ENCODE measurements at places on chromosomes 16 and 17. TPM values are rescaled to one million over a fixed set of nuclear protein-coding genes. Genes with fewer than 3 reads are reported as not detected.

- DNase-seq, result no peak
These were observed 32.4 kb downstream of the WWP2 start for GRCh38 chr16:69794486-69794885.

DNA sequence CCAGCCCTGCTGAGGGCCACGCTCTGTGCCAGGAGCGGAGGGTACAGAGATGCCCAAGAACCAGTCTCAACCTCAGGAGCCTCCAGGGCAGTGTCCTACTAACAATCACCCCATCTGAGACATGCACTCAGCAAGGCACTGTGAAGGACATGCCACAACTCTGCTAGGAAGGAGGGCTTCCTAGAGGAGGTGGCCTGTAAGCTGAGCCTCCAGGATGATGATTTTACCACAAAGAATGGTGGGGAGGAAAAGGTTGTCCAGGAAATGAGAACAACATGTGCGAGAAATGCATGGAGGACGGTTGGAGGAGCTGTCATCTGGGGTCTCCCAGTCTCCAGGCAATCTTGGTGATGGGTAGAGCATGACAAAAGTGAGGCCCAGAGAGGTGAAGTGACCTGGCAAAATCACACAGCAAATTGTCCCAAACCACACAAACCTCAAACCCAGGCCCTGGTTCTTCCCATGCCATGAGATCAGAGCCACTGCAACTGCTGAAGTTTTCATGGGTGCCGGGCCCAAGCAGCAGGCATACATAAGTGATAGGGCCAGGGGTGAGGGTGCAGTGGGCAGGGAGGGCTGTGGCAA, 30.5 kb downstream of the CNGB1 start:
- no peak for DNase-seq

DNAJA2 gene
- 29.2 TPM for polyA plus RNA-seq

SALL1 gene
- polyA plus RNA-seq, result not detected

SCN4A gene
- polyA plus RNA-seq, result 2.1 TPM

- DNase-seq, result peak; percentile 29
These were observed 5.9 kb downstream of the BBS2 start for GRCh38 chr16:56513972-56514371.

STUB1 gene
- 193 TPM for polyA plus RNA-seq

RNF112 gene
- not detected for polyA plus RNA-seq

ABCC12 gene
- polyA plus RNA-seq, result not detected

FOXN1 gene
- polyA plus RNA-seq, result not detected

WNT9B gene
- polyA plus RNA-seq, result not detected

DNA sequence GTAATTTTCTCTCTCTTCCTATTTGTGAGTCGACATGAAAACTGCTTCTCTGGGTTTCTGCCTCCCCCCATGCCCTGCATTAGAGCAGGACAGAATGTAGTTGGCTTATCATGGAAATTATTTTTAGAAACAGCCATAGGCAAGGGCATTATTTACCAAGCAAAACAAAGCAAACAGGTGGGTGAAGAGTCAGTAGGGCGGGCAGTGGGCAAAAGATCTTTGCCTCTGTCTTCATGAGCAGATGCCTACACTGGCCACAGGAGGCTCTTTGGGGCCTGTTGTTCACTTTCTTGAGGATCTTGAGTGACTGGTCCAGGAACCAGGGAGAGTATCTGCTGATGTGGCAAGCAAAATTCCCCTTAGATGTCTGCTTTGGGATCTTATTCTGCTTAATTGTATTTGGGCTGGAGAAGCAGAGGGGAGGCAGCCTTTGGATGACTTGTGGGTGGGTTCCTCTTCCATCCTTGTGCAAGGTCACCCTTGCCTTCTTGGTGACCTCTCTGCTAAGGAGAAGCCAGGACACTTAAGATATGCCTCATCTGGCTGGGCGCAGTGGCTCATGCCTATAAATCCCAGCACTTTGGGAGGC, 42.5 kb upstream of the CLEC19A start:
- DNase-seq, result no peak

OTOP3 gene
- polyA plus RNA-seq, result not detected

TPPP3 gene
- 0.50 TPM for polyA plus RNA-seq

MT1G gene
- not detected for polyA plus RNA-seq

DNA sequence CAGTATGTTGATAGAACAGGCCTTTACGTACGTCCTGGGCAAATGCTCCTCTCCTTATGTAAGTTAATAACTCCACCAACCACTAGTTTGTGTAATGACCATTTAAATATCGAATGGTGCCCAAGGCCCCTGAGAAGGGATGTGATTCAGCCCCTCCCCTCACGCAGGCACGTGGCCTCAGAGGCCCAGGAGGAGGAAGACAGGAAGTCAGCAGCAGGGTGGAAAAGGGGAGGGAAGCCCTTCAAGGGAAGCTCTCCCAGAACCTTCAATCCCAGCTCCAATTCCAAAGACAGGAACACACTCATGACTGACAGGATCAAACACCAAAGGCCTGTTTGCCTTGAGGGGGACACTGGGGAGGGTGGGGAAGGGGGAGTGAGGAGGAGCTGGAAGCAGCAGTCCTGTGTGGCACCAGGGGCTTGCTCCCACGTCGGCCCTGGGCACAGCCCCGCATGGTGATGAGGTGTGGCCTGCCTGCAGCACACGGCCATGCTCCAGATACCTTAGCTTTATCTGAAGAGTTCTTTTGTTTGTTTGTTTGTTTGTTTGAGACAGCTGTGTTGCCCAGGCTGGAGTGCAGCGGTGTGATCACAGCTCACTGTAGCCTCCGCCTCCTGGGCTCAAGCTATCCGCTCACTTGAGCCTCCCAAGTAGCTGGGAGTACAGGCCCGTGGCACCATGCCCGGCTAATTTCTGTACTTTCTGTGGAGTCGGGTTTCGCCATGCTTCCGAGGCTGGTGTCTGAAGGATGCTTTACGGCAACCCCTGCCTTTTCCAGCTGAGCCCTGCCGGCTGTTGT, 105.0 kb downstream of the ZNF778 start:
- DNase-seq, result peak; percentile 39
